ENCODE measurements at places on chromosomes 3 and 15. TPM values are rescaled to one million over a fixed set of nuclear protein-coding genes. Genes with fewer than 3 reads are reported as not detected.

OR5K2 gene
- total RNA-seq, result not detected

LIPC gene
- not detected for total RNA-seq

C3orf70 gene
- total RNA-seq, result not detected

TMEM40 gene
- total RNA-seq, result not detected

TLR9 gene
- 10.4 TPM for total RNA-seq

CRABP1 gene
- not detected for total RNA-seq

DNA sequence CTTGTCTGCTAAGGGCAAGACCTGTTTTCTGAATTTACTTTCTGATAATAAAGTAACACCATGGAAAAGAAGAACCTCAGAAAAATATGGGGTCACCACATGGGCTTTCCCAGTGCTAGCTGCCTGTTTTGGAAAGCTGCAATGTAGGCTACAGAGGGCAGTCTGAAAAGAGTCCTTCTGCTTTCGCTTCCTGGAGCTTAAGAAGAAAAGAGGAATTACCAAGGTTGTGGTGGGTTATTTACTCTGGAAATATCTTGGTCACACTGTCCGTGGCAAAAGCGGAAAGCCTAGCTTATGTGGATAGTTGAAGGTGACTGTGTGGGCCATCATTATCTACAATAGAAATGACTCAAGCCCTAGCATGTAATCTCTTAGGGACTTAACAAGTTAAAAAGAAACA lies 31.7 kb upstream of the IP6K2 start:
- H3K4me1 ChIP-seq, result no peaks in the 10 kb centered on the region
- H3K27ac ChIP-seq, result no peak overlapping the region
- H3K36me3 ChIP-seq, result peaks cover 54% of the 10 kb centered on the region
- no peak overlapping the region for H3K4me3 ChIP-seq
- no peak for DNase-seq

GRCh38 chr15:49898097-49898496 lies 220.9 kb downstream of the ATP8B4 start:
- no peaks in the 10 kb centered on the region for H3K36me3 ChIP-seq
- H3K4me1 ChIP-seq, result no peaks in the 10 kb centered on the region
- no peaks in the 10 kb centered on the region for H3K27me3 ChIP-seq
- no peak overlapping the region for H3K27ac ChIP-seq
- no peak for DNase-seq
- no peak overlapping the region for H3K4me3 ChIP-seq

GRCh38 chr3:182811269-182811596 lies 17.9 kb downstream of the ATP11B start:
- H3K27ac ChIP-seq, result no peak overlapping the region
- H3K4me3 ChIP-seq, result no peak overlapping the region
- peaks cover 26% of the 10 kb centered on the region for H3K36me3 ChIP-seq
- no peaks in the 10 kb centered on the region for H3K27me3 ChIP-seq

GRCh38 chr3:175764722-175765121 lies 905.6 kb downstream of the NAALADL2 start:
- no peaks in the 10 kb centered on the region for H3K36me3 ChIP-seq
- H3K4me3 ChIP-seq, result no peak overlapping the region
- H3K4me1 ChIP-seq, result no peaks in the 10 kb centered on the region
- H3K27ac ChIP-seq, result no peak overlapping the region

GRCh38 chr15:25237291-25237978 lies 201.4 kb downstream of the UBE3A start:
- no peak overlapping the region for H3K4me3 ChIP-seq
- H3K4me1 ChIP-seq, result no peaks in the 10 kb centered on the region
- DNase-seq, result no peak
- no peak overlapping the region for H3K27ac ChIP-seq

DNA sequence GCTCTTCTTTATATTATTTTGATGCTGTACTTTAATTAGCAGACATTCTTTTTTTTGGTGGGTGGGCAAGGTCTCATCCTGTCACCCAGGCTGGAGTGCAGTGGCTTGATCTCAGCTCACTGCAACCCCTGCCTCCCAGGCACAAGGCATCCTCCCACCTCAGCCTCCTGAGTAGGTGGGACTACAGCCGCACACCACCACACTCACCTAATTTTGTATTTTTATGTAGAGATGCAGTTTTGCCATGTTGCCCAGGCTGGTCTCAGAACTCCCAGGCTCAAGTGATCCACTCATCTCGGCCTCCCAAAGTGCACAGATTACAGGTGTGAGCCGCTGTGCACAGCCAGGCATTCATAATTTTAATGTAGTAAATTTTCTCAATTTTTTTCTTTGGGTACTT lies 608.1 kb downstream of the ZNF385D start:
- H3K27me3 ChIP-seq, result no peaks in the 10 kb centered on the region
- no peaks in the 10 kb centered on the region for H3K4me1 ChIP-seq
- no peak overlapping the region for H3K4me3 ChIP-seq
- H3K36me3 ChIP-seq, result no peaks in the 10 kb centered on the region
- DNase-seq, result no peak

GRCh38 chr3:27675287-27675686 lies 46.8 kb downstream of the EOMES start:
- no peaks in the 10 kb centered on the region for H3K36me3 ChIP-seq
- no peak for DNase-seq
- H3K27me3 ChIP-seq, result no peaks in the 10 kb centered on the region
- no peak overlapping the region for H3K4me3 ChIP-seq
- peaks cover 16% of the 10 kb centered on the region for H3K4me1 ChIP-seq

DNA sequence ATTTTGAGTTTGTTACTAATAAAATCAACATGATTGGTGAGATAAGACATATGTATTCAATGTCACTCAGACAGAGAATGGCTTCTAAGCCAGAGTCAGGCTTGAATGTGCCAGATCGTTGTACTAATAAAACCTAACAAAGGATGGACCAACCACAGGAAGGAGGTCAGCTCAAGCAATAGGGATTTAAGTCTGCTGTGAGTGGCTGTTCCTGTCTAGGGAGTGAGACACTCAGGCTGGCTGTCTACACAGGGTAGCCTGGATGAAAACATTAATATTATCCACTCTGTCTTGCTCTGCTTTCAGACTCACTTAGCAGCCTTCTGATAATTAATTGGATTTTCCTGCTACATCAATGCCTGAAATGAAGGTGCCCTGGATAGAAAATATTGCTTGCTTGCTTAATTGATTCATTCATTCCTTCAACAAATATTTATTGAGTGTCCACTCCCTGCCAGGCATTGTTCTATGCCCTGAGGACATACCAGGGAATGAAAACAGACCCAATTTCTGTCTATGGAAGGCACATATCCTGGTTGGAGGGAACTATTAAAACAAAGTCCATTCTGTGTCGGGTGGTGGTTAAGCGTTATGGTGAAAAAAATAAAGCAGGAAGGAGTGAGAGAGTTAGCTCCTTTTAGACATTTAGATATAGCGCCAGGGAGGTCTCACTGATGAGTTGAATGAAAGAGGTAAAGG lies 239.4 kb downstream of the CHST2 start:
- peaks cover 14% of the 10 kb centered on the region for H3K4me1 ChIP-seq
- no peak for DNase-seq
- H3K36me3 ChIP-seq, result peaks cover 14% of the 10 kb centered on the region
- no peaks in the 10 kb centered on the region for H3K27me3 ChIP-seq
- no peak overlapping the region for H3K27ac ChIP-seq
- no peak overlapping the region for H3K4me3 ChIP-seq

- H3K27ac ChIP-seq, result no peak overlapping the region
- DNase-seq, result no peak
- H3K4me3 ChIP-seq, result no peak overlapping the region
- H3K4me1 ChIP-seq, result no peaks in the 10 kb centered on the region
- peaks cover 23% of the 10 kb centered on the region for H3K27me3 ChIP-seq
These were observed 128.3 kb downstream of the SV2B start for GRCh38 chr15:91228383-91228782.

- peak overlapping the region; percentile 93 for H3K4me3 ChIP-seq
- peak overlapping the region; percentile 26 for H3K27ac ChIP-seq
- peaks cover 33% of the 10 kb centered on the region for H3K4me1 ChIP-seq
- DNase-seq, result peak; percentile 52
These were observed 9.7 kb downstream of the EOMES start for GRCh38 chr3:27712136-27713077.

- no peaks in the 10 kb centered on the region for H3K4me1 ChIP-seq
- no peaks in the 10 kb centered on the region for H3K36me3 ChIP-seq
- DNase-seq, result no peak
- H3K4me3 ChIP-seq, result no peak overlapping the region
- H3K27ac ChIP-seq, result no peak overlapping the region
These were observed 58.1 kb upstream of the NR2F2 start for GRCh38 chr15:96272427-96272826.

DNA sequence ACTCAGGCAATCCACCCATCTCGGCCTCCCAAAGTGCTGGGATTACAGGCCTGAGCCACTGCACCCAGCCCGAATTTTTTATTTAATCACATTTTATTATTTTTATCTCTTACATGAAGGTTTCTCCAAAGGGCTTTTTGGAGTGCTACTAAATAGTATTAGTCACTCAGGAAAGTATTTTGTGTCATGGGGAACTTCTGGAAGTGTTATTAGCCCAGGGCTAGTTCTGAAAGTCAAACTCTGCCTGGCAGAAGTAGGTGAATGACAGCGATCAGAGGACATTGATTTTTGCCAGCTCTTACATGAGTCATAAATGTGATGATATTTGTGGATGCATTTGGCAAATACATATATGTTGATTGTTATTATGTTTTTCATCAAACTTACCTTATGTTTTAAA lies 48.7 kb downstream of the ZPLD1 start:
- no peaks in the 10 kb centered on the region for H3K27me3 ChIP-seq
- no peak overlapping the region for H3K4me3 ChIP-seq
- H3K27ac ChIP-seq, result no peak overlapping the region
- H3K4me1 ChIP-seq, result no peaks in the 10 kb centered on the region

DNA sequence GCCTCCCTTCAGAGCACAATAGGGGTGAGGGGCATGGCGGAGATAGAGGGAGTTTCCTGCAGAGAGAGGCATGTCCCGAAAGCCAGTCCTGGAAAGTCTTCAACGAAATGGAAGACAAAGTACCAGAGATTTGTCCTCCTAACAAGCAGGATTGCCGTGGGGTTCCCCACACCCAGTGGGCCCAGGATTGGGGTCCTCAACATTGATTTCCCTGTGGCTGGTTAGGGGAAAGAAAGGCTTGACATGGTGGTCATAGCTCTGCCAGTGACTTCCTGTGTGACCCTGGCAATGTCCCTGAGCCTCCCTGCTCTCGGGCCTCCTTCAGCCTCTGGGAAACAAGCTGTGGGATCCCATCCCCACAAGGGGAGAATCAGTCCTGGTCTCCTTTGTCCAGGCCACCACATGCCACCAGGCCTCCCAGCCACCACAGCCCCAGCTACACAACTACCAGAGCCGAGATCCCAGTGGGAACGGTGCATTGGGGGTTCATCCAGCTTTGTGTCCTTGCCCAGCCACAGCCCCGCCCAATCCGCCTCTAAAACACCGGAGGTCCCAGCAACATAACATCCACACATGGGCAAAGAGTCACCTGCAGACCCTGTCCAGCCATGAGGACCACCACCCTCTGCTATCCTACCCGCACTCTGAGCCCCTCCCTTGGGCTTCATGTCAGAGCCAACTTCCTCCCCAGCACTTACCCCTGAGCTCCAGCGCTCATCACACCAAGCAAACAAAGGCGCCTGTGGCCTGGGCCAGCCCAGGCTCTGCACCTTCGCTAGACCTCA lies 63.0 kb downstream of the ADAMTS17 start:
- peaks cover 1% of the 10 kb centered on the region for H3K27me3 ChIP-seq
- no peak overlapping the region for H3K4me3 ChIP-seq
- DNase-seq, result no peak
- no peaks in the 10 kb centered on the region for H3K36me3 ChIP-seq

- H3K4me3 ChIP-seq, result no peak overlapping the region
- no peaks in the 10 kb centered on the region for H3K36me3 ChIP-seq
- H3K4me1 ChIP-seq, result peaks cover 24% of the 10 kb centered on the region
- H3K27me3 ChIP-seq, result no peaks in the 10 kb centered on the region
- no peak overlapping the region for H3K27ac ChIP-seq
- DNase-seq, result no peak
These were observed 46.4 kb upstream of the IQSEC1 start for GRCh38 chr3:13119471-13120220.

- DNase-seq, result no peak
- H3K36me3 ChIP-seq, result no peaks in the 10 kb centered on the region
- no peaks in the 10 kb centered on the region for H3K27me3 ChIP-seq
- peaks cover 5% of the 10 kb centered on the region for H3K4me1 ChIP-seq
- H3K4me3 ChIP-seq, result no peak overlapping the region
These were observed 25.5 kb downstream of the SLC12A8 start for GRCh38 chr3:125186800-125187598.

- no peak overlapping the region for H3K27ac ChIP-seq
- no peaks in the 10 kb centered on the region for H3K36me3 ChIP-seq
- no peak overlapping the region for H3K4me3 ChIP-seq
- no peak for DNase-seq
- H3K27me3 ChIP-seq, result peaks cover 19% of the 10 kb centered on the region
These were observed 12.7 kb upstream of the XIRP1 start for GRCh38 chr3:39205131-39205530.

GRCh38 chr15:20344601-20345400 lies 196.8 kb downstream of the GOLGA6L6 start:
- no peaks in the 10 kb centered on the region for H3K4me1 ChIP-seq
- H3K36me3 ChIP-seq, result no peaks in the 10 kb centered on the region
- DNase-seq, result no peak
- H3K27me3 ChIP-seq, result peaks cover 2% of the 10 kb centered on the region

- H3K4me3 ChIP-seq, result peak overlapping the region; percentile 11
- H3K4me1 ChIP-seq, result peaks cover 38% of the 10 kb centered on the region
- no peak for DNase-seq
- H3K27ac ChIP-seq, result no peak overlapping the region
- no peaks in the 10 kb centered on the region for H3K36me3 ChIP-seq
These were observed 57.3 kb upstream of the MYRIP start for GRCh38 chr3:39752019-39752637.

DNA sequence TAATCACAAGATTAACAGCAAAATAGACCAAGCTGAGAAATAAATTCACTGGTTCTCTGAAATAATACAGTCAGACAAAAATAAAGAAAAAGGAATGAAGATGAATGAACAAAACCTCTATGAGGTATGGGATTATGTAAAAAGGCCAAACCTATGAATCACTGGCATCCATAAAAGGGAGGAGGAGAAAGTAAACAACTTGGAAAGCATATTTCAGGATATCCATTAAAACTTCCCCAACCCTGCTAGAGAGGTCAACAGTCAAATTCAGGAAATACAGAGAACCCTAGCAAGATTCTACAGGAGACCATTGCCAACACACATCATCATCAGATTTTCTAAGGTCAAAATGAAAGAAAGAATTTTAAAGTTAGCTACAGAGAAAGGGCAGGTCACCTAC lies 649.7 kb upstream of the CBLB start:
- H3K36me3 ChIP-seq, result no peaks in the 10 kb centered on the region
- no peaks in the 10 kb centered on the region for H3K27me3 ChIP-seq
- no peak overlapping the region for H3K27ac ChIP-seq
- peaks cover 8% of the 10 kb centered on the region for H3K4me1 ChIP-seq
- DNase-seq, result no peak

DNA sequence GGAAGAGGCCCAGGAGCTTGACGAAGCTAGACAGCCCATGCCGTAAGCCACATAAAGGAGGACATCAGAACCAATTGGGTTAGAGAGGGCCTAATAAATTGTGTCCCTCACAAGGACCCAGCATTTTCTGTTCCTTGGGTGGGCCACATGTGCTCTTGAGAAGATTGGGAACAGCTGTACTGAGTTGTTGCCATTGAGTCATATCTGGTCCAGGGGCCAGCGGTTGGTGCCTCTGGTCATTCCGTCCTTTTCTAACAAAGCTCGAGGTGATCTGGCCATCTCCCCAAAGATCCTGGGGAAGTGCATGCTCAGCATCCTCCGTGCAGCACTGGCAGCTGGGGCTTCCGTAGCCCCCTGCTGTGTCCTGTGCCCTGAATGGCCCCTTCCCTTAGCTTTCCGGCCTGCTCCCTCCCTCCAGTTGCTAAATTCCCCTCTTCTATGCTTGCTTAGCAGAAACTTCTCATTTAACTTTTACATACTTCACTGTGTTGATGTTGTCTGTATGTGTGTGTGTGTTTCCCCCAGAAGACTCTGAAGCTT lies 73.0 kb downstream of the EEFSEC start:
- H3K36me3 ChIP-seq, result peaks cover 28% of the 10 kb centered on the region
- H3K27me3 ChIP-seq, result no peaks in the 10 kb centered on the region
- no peak overlapping the region for H3K4me3 ChIP-seq
- no peak overlapping the region for H3K27ac ChIP-seq
- no peaks in the 10 kb centered on the region for H3K4me1 ChIP-seq

All from activated B cell treated with CpG ODN at 0.5 μM for 24 hours (primary cell).